ENCODE measurements at places on chromosomes 13 and 19. TPM values are rescaled to one million over a fixed set of nuclear protein-coding genes. Genes with fewer than 3 reads are reported as not detected.

- H3K27ac ChIP-seq = no peak overlapping the region
- DNase-seq = no peak
- H3K4me3 ChIP-seq = no peak overlapping the region
- no peaks in the 10 kb centered on the region for H3K27me3 ChIP-seq
- no peaks in the 10 kb centered on the region for H3K36me3 ChIP-seq
- no peaks in the 10 kb centered on the region for H3K4me1 ChIP-seq
Observed at GRCh38 chr13:73631411-73631810, 502.8 kb downstream of the KLF12 start.

DNA sequence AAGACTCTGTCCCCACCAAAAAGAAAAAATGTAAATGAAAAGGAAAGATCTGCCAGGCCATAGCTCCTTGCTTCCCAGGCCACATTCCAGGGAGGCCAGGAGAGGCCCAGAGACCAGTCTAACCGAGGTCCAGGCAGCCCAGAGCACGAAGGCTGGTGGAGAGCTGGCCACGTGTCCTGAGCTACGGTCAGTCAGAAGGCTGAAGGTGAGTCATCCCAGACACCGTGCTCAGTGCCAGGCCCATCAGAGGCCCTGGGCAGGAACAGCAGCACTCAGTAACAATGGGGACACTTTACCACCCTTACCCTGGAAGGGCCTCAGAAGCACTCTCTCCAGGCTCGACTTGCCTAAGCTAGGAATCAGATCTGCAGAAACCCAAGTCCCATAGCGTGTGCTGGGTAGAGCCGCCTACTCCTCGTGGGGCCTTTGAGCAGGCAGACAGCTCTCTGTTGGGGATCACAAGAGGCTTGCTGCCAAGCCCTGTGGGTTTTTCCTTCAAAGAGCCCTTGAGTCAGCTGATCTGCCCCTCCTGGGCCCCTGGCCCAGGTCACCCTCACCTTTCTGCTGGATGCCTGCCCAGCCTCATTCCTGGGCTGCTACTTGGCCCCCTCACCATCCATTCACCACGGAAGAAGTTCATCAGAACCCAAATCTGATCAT is 11.6 kb upstream of the DNMT1 start:
- no peaks in the 10 kb centered on the region for H3K27me3 ChIP-seq
- H3K36me3 ChIP-seq = no peaks in the 10 kb centered on the region
- H3K4me3 ChIP-seq = no peak overlapping the region
- no peaks in the 10 kb centered on the region for H3K4me1 ChIP-seq
- no peak for DNase-seq

- no peak for DNase-seq
- H3K27me3 ChIP-seq = peaks cover 89% of the 10 kb centered on the region
- H3K27ac ChIP-seq = no peak within 1 kb of the TSS
- H3K4me3 ChIP-seq = no peak within 1 kb of the TSS
- H3K4me1 ChIP-seq = no peaks in the 10 kb centered on the region
Observed at GRCh38 chr13:27919934-27920676, at the start of gene PDX1. Gene PDX1 (plus strand): TSS chr13:27920000. CDS start chr13:27920139, 139 bp downstream.

- H3K27ac ChIP-seq = no peak overlapping the region
- H3K36me3 ChIP-seq = no peaks in the 10 kb centered on the region
- no peak overlapping the region for H3K4me3 ChIP-seq
- DNase-seq = no peak
- H3K27me3 ChIP-seq = no peaks in the 10 kb centered on the region
Observed at GRCh38 chr13:62193919-62194318, 778.3 kb upstream of the PCDH20 start.

DNA sequence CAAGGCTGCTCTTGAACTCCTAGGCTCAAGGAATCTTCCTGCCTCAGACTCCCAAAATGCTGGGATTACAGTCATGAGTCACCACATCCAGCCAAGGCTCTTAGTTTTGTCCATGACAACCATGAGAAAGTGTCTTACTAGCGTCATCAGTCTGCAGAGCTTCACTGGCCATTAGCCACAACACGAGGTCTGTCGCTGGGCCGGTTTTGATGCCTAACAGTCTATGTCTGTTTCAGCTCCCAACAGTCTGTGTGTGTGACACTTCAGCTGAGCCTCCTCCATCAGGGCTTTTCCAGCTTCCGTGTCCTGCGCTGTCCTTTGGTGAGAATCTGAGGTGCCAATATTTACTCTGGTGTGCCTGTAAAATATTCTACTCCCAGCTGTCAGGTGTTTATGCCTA is 47.6 kb downstream of the CEP89 start:
- H3K4me3 ChIP-seq = no peak overlapping the region
- DNase-seq = no peak
- H3K27ac ChIP-seq = no peak overlapping the region
- no peaks in the 10 kb centered on the region for H3K27me3 ChIP-seq
- no peaks in the 10 kb centered on the region for H3K4me1 ChIP-seq

GRCh38 chr19:13029893-13030292 is 34.6 kb downstream of the NFIX start:
- no peaks in the 10 kb centered on the region for H3K36me3 ChIP-seq
- H3K27me3 ChIP-seq = no peaks in the 10 kb centered on the region
- peaks cover 3% of the 10 kb centered on the region for H3K4me1 ChIP-seq
- DNase-seq = no peak
- H3K4me3 ChIP-seq = no peak overlapping the region

- H3K4me1 ChIP-seq = no peaks in the 10 kb centered on the region
- H3K36me3 ChIP-seq = no peaks in the 10 kb centered on the region
- H3K27ac ChIP-seq = no peak overlapping the region
- peak overlapping the region; percentile 24 for H3K4me3 ChIP-seq
- H3K27me3 ChIP-seq = no peaks in the 10 kb centered on the region
Observed at GRCh38 chr13:41428155-41428554, 29.2 kb upstream of the RGCC start.

- peak; percentile 82 for DNase-seq
- no peaks in the 10 kb centered on the region for H3K4me1 ChIP-seq
- H3K4me3 ChIP-seq = peak overlapping the region; percentile 57
- no peaks in the 10 kb centered on the region for H3K36me3 ChIP-seq
- H3K27ac ChIP-seq = peak overlapping the region; percentile 96
Observed at GRCh38 chr19:56837492-56838023, 3.0 kb downstream of the PEG3 start.

GRCh38 chr19:1917926-1918325 is 12.7 kb downstream of the ADAT3 start:
- no peaks in the 10 kb centered on the region for H3K4me1 ChIP-seq
- no peak overlapping the region for H3K4me3 ChIP-seq
- H3K36me3 ChIP-seq = peaks cover 42% of the 10 kb centered on the region
- H3K27me3 ChIP-seq = no peaks in the 10 kb centered on the region
- DNase-seq = no peak
- no peak overlapping the region for H3K27ac ChIP-seq

- no peak overlapping the region for H3K4me3 ChIP-seq
- no peak for DNase-seq
- H3K27ac ChIP-seq = no peak overlapping the region
Observed at GRCh38 chr19:42473686-42474085, 30.9 kb upstream of the CXCL17 start.

DNA sequence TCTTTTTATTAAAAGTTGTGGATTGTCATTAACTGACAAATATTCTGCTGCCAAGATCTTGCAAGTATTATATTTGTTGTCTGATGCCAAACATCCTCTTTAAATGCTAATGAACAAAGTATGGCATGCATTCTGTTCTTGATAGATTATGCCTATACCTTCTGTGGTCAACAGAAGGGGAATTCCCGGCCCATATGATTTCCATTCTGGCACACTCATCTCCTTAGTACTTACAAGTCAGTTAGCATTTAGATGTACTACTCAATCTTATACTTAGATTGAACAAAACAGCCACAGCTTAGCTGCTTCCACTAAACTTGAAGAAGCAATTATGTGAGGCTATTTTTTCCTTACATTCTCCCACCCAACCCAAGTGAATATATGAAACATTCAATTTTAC is 246.1 kb upstream of the DACH1 start:
- no peaks in the 10 kb centered on the region for H3K27me3 ChIP-seq
- no peaks in the 10 kb centered on the region for H3K4me1 ChIP-seq
- no peak overlapping the region for H3K4me3 ChIP-seq
- H3K36me3 ChIP-seq = no peaks in the 10 kb centered on the region
- no peak overlapping the region for H3K27ac ChIP-seq
- no peak for DNase-seq

VMAC gene
- 2.6 TPM for total RNA-seq

FFAR1 gene
- not detected for total RNA-seq

C19orf85 gene
- total RNA-seq = not detected

UBE2L5 gene
- not detected for total RNA-seq

KIR3DL2 gene
- not detected for total RNA-seq

DACT3 gene
- total RNA-seq = 23.5 TPM

CEACAM20 gene
- total RNA-seq = not detected

SETDB2 gene
- 7.3 TPM for total RNA-seq
